ENCODE measurements at places on chromosomes 12 and 14.
A peak's percentile ranks its signal among the peaks of the same experiment; 100 is the strongest.

DNA sequence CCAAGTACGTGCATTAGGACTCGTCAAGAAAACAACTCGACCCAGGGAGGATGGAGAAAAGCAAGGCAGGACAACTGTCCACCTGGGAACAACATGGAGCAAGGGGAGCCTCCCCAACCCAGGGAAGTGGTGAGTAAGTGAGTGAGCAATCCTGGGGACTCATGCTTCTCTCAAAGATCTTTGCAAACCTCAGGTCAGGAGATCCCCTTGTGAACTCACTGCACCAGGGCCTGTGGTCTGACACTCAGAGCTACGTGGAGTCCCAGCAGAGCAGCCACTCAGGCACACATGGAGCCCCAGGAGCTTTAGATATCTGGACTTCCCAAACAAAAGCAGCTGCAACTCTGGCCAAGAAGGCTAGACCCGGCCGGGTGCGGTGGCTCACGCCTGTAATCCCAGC is 12.2 kb upstream of the OR5AU1 start:
- no peak for DNase-seq

DNA sequence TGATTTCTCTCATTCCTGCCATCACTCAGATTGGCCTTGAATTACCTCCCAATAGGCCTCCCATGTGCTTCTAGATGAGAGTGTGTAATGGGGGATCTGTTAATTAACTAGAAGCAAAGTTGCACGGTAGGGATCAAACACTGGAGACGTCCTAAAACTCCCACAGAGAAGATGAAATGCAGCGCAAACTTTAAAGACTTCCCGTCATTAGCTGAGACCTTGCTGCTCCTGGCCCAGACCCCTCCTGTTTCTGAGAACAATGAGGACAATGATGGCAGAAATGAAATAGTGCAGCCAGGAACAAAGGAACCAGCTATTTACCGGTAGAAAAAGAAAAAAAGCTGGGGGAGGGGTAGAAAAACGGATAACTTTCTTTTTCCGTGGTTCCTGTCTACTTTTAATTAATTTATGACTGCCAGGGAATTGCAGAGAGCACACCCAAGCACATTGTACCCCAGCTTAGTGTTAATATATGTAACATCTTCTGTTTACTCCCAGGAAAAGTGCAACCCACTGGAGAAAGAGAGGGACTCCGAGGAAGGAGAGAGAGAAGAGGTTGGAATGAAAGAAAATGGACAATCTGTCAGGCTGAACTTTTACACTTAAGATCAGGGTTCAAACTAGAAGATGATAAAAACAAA is 280.7 kb upstream of the SOX5 start:
- DNase-seq = peak; percentile 9

GRCh38 chr12:5904441-5904840 is 40.6 kb downstream of the ANO2 start:
- DNase-seq = no peak

DNA sequence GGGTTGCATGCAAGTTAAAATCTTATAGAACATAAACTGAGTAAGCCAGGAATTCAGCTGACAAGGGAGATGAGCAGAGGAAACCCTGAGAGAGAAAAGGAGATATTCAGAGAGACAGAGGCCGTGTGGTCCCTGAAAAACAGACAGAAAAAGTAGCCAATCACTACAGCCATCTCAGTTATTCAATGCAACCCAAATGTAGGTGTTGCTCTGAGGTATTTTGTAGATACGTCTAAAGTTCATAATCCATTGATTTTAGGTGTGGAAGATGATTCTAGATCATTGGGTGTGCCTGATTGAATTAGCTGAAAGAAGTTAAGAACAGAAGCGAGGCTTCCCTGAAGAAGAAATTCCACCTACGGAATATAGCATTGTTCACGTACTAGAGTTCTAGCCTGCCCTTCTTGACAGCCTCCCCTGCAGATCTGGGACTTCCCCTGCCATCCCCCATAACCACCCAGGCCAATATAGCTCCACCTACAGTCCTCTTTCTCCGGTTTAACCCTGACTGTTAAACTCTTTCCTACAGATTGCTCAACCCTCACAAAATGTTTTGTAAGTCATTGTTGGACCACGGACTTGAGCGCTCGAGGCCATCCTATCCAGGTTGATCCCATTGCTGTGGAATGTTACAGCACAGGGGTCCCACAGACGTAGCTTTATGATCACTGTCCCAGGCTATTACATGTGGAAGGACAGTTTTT is 21.7 kb downstream of the AICDA start:
- no peak for DNase-seq

DNA sequence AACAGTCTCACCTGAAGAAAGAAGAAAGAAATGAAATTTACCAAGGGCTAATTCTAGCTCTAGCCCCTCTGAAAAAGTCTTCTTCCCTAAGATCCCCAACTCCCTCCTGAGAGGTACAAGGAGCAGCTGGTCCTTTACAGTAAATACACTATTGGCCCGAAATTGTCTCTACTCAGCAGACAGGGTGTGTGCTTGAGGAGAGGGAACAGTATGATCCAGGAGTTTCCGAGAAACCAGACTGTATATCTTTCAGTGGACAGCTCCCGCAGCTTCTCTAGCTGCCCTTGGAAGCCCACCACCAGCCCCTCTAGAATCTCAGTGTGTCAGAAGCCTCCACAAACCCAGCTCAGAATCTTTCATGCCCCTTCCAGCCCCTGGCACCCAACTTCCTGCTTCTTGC is 8.1 kb downstream of the GPR84 start:
- DNase-seq = no peak

DNA sequence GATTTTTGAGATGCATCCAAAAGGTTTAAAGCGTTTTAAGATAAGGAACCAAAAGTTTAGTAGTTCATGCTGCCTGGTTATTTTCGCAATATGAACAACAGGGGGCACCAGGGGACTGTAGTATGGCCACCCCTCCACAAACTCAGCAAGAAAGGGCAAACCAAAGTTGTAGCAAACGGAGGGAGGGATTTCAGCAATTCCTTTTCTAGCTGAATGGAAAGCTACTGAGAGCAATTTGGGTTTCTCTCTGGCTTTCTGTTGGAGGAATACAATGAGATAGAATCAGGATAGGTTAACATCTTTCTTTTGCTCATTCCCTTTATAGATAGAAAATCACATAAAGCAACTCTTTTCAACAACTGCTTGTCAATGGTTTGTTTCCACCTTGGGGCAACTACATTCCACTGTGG is 62.5 kb downstream of the DRAM1 start:
- DNase-seq = peak; percentile 59

GRCh38 chr12:77308056-77308455 is 242.7 kb upstream of the E2F7 start:
- DNase-seq = no peak

DNA sequence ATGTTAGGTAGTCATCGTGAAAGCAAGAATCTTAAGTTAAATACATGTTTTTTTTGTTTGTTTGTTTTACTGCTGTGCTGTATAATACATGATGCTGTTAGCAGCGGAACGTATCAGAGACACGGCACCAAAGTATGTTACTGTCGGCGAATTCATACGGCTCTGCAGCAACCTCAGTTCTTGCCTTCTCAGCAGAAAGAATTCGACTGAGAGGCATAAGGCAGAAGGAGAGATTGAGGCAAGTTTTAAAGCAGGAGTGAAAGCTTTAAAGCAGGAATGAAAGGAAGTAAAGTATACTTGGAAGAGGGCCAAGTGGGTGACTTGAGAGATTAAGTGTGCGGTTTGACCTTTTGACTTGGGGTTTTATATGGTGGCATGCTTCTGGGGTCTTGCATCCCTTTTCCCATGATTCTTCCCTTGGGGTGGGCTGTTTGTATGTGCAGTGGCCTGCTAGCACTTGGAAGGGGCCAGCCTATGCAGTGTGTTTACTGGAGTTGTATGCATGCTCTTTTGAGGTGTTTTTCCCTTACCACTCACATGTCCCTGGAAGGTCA is 23.7 kb downstream of the LEMD3 start:
- DNase-seq = no peak

- no peak for DNase-seq
These were observed 76.6 kb upstream of the NAV3 start for GRCh38 chr12:77754086-77754485.

- DNase-seq = no peak
These were observed 125.0 kb upstream of the HMGA2 start for GRCh38 chr12:65699251-65699650.

DNA sequence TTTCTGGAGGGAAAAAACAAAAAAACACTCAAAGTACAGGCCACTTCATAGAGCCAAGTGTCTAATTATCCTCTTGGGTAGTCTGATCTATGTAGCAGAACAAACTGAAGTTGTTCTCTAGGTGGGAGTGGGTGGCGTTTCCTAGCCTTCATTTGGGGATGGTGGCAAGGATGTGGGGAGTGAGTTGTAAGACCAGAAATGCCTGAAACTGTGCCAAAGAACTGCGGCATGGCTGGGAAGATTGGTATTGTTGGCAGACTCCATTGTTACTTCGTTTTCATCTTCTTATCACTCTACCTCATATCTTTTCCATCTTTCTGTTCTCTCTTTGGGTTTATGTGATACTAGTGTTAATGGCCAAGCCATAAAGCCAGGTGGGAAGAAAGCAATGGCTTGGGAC is 177.3 kb upstream of the DDHD1 start:
- no peak for DNase-seq

DNA sequence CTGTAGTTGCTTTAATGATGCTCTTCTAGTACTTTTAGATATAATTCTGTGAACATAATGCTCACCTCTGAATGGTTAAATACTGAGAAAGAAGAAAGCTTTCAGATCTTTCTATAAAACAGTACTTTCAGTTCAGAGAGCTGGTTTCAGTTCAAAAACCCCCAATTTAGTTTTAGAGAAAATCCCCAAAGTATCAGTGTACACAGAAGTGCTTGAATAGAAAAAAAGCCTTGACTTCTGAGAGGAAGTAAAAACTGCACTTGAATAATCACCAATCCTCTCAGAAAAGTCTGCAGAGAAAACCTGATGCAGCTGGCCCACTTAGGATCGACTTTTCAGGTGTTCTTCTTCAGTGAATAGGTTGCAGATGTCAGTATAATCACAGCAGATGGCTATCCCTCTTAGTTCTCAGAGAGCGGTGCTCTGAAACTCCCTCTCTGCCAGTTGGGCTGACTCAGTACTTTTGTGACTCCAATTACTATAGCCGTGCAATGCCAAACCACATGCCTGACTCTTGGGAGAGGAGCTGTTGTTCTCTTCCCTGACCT is 616.3 kb downstream of the LRFN5 start:
- no peak for DNase-seq

- no peak for DNase-seq
These were observed 16.2 kb downstream of the KLRF2 start for GRCh38 chr12:9897535-9897934.

DNA sequence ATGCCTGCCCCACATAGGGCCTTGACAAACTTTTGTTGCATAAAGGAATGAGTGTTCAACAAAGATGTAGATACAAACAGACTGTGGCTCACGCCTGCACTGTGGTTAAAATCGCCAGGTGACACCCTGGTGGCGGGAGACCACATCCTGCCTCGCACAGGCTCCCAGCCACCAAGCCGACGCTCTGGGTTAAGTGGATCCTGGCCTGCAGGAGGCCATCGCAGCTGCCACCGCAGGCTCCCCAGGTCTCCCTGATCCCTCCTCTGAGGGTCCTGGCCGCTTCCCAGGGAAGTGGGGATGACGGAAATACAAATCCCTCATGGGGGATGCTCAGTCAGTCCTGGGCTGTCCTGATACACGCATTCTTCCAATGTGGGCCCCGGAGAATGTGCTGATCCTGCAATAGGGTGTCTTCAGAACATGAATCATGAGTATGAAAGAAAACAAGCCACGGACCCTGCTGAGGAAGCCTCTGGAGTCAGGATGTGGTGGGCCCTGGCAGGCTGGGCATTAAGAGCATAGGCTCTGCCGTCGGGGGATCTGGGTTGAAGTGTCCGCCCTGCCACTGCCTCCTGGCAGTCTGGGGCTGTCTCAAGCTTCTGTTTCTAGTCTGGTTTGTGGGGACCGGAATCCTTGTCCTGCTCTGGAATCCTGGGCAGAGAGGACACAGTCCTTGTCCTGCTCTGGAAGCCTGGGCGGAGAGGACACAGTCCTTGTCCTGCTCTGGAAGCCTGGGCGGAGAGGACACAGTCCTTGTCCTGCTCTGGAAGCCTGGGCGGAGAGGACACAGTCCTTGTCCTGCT is 53.5 kb upstream of the BEGAIN start:
- DNase-seq = no peak

DNA sequence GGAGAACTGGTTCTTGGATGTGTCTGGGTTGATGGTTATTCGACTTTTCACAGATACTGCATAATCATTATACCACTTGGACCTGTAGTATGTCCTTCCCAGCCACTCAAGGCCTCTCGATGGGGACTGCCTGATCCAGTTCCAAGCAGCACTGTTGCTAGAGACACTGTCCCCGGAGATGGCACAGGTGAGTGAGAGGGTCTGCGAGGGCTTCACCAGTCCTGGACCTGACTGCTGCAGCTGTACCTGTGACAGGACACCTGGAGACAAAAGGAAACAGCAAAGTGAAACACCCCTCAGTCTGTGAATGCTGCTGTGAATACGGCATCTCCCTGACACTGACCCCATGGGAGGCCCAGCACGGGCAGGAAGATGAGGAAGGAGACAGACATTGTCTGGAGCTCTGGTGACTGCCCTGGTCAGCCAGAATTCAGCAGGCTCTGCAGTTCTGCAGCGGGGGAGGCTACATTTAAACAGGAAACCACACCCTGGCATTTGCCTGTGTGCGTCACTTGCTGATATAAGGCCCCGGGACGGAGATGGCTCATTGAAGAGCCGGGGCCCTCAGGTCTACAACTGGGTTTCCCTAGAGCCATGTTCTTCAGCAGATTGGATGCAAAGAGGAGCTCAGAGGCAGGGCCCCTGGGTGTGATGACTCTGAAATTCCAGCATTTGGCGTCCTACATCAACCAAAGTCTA is 413.6 kb downstream of the TMEM121 start:
- DNase-seq = no peak

DNA sequence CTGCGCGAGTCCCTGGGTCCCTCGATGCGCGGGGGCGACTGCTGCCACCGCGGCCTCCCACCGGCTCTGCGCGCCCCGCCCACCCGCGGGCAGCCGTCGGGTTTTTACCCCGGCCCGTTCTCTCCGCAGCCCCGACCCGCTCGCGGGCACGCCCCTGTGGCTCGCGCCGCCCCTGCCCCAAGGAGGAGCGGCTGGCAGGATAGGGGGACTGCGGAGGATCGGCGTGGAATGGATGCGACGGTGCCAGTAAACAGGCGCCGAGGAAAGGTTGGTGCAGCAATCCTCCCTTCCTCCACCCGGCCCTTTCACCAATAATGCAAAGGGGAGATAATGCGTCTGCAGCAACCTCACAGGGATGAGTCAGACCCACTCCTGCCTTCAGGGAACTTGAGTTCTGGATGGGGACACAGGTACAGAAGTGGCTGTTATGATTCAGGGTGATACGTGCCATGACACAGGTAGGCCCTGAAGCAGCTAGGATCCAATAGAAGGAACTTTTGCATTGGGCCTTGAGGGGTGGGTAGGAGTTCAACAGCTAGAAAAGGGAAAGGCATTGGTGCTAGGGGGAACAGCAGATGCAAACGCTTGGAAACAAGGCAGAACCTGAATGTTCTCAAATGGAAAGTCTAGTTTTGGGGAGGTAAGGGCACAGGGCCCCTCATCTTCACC is 554 bp upstream of the DEGS2 start:
- DNase-seq = no peak

DNA sequence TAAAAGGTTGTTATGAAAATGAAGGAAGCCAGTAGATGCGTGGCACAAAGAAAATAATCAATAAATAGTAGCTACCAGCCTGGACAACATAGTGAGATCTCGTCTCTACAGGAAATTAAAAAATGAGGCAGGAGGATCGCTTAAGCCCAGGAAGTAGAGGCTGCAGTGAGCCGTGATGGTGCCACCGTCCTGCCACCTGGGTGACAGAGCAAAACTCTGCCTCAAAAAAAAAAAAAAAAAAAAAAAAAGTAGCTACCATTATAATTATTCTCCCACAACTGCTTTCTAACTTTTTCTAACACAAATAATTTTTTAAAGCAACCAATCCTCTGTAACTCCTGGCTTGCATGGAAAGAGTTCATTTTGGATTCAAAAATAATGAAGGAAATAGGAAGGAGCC is 133.0 kb downstream of the NDUFA12 start:
- DNase-seq = no peak
